ENCODE measurements at places on chromosomes 5 and 9.

DNA sequence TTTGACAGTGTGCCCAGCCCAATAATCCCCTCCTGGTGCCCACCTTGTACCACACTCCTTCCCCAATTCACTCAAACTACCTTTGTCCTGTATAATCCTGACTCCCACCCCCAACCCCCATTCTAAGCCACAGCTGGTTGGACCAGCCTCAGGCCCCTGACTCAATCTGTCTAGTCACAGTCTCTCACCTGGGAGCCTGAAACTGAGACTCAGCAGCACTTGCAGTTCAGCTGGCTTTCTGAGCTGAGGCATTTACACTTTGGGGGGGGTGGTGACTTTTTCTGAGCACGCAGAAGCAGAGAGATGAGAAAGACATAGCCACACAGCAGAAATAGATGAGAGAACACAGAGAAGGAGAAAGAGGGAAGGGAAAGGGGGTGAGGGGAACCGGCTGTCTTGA is 247.3 kb downstream of the MAN2A1 start:
- DNase-seq: peak; percentile 12

- no peak for DNase-seq
Measured at GRCh38 chr5:1538741-1539392, 15.1 kb upstream of the LPCAT1 start.

DNA sequence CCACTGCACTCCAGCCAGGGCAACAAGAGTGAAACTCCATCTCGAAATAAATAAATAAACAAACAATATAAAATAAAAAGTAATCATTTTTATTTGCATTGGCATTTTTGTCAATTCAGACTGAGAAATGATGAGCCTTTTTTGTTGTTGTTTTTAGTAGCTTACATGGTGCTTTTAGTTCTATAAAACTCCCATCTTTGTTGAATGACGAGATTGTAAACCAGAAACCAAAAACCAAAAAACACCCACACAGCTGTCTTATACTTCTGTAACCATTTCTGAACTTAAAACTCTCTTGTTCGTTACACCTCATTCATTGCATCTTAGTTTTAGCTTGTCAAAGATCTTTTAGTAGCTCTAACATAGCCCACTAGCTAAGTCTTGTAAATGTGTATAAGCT is 44.7 kb downstream of the GGTA1 start:
- no peak for DNase-seq

- no peak for DNase-seq
Measured at GRCh38 chr5:42490831-42491230, 67.6 kb downstream of the GHR start.

- DNase-seq: no peak
Measured at GRCh38 chr5:56671571-56671970, 143.8 kb upstream of the MAP3K1 start.

DNA sequence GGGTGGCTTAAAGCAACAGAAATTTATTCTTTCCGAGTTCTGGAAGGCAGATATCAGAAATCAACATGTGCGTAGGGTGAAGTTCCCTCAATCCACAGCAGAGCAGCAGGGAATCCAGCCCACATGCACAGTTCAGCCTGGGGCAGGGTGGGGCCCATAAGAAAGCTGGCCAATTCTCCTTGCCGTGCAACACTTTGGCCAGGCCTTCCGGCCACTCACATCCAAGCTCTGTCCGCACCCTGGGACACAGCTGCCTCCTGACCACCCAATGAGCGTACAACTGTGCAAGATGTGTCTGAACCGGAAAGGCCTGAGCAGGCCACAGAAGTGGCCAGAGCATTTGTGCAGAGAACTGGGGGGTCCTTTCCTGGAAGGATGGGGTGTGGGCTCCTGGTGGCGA is 274.9 kb downstream of the GADD45G start:
- no peak for DNase-seq

- no peak for DNase-seq
Measured at GRCh38 chr5:10985721-10986110, 224.7 kb upstream of the DAP start.

- DNase-seq: no peak
Measured at GRCh38 chr9:5509573-5509972, 758 bp upstream of the PDCD1LG2 start.

DNA sequence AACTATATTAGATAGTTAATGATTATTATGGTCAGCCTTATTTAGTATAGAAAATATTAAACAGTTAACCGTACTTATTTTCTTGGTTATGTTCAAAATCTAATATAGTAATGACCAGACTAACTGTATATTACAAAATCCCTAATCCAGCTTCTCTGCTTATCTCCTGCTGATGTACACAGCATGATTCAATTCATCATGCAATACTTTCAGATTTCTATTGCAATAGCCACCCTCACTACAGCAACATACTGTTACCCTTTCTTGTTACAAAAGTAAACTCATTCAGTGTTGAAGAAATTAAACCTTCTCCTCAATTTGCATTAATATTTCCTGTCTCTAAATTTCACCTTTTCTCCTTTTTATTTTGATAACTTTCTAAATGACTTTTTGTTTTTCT is 1375.0 kb upstream of the NUDT12 start:
- no peak for DNase-seq

GRCh38 chr5:65876496-65876895 is 49.9 kb upstream of the ERBIN start:
- DNase-seq: no peak

GRCh38 chr9:27094640-27095298 is 14.3 kb upstream of the TEK start:
- DNase-seq: no peak

- no peak for DNase-seq
Measured at GRCh38 chr9:37025071-37025822, 8.8 kb downstream of the PAX5 start.

GRCh38 chr5:45383985-45384384 is 312.2 kb downstream of the HCN1 start:
- DNase-seq: no peak

GRCh38 chr5:122924203-122924602 is 78.8 kb downstream of the SNX24 start:
- no peak for DNase-seq

DNA sequence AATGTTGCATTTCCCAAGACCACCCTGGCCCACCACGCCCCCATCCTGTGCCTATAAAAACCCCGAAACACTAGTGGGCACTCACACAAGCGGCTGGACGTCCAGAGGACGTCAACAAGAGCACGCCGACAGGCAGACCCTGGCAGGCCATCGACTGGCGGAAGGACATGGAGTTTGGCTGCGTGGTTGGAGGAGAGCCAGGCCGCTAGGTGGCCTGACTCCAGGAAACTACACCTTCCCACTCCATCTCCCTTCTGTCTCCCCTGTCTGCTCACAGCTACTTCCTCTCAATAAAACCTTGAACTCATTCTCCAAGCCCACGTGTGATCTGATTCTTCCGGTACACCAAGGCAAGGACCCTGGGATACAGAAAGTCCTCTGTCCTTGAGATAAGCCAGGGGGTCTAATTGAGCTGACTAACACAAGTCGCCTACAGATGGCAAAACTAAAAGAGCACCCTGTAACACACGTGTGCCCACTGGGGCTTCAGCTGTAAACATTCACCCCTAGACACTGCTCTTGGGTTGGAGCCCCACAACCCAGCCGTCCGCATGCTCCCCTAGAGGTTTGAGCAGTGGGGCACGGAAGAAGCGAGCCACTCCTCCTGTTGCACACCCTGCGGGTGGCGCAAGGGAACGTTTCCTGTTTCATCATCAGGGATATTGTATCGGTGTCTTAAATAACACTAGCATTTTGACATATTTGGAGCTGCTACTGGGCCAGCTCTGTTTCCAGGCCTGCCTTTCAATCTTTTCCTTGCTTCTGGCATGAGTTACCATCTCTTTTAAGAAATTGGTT is 54.5 kb upstream of the TAF11L2 start:
- DNase-seq: no peak

GRCh38 chr5:112239996-112240395 is 179.1 kb downstream of the EPB41L4A start:
- no peak for DNase-seq

DNA sequence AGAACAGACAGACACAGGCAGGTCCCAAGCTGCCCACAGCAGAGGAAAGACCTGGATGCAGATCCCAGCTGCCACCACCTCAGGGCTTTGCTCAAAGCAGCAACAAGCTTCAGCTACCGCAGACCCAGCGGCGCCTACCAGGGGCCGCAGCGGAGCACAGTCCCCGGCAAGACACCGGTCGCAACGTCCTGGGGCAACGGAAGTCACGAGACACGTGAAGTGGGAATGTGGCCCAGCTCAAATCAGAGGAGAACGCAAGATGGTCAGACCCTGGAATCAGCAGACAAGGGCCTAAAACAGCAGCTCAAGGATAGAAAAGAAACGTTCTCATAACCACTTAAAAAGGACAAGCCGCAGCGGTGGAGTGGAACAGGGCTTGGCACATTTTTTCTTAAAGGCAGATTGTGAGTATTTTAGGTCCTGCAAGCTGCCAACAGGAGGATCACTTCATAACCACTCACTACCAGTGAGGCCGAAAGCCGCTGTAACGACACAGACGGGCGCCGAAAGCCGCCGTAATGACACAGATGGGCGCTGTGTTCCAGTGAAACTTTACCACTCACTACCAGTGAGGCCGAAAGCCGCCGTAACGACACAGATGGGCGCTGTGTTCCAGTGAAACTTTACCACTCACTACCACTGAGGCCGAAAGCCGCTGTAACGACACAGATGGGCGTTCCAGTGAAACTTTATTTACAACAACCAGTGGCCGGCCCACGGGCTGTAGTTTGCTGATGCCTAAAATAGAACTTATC is 21.7 kb downstream of the SLC9A3 start:
- no peak for DNase-seq

DNA sequence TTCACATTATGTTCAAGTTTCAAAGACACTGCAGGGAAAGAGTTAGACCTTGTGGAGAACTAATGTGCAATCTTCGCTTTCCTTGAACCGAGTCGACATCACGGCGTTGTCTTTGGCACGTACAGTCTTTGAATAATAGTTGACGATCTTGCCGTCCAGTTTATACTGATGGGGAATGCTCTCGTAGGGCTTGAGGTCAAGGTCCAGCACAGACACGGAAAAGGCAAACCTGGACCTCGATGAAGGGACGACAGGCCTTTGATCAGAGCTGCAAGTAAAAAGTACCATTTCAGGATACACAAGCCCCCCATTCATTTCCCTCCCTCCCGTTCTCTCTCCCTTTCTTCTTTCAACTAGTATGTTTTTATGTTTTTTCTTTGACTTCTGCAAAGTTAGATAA is 54.1 kb downstream of the IPPK start:
- no peak for DNase-seq

Measured in CD4-positive, alpha-beta T cell treated with Interleukin-6 for 4 hours (primary cell).